ENCODE measurements at places on chromosomes 2 and 18. TPM values are rescaled to one million over a fixed set of nuclear protein-coding genes. Genes with fewer than 3 reads are reported as not detected.
A peak's percentile ranks its signal among the peaks of the same experiment; 100 is the strongest.

ACKR3 gene
- 22.8 TPM for total RNA-seq

RNASEH1 gene
- total RNA-seq: 23.5 TPM

TCF23 gene
- total RNA-seq: 5.5 TPM

THSD7B gene
- total RNA-seq: 0.87 TPM

SERPINB7 gene
- total RNA-seq: not detected

RFTN2 gene
- total RNA-seq: 16.1 TPM

GRCh38 chr2:60629801-60630385 lies 76.4 kb upstream of the BCL11A start:
- H3K4me1 ChIP-seq: no peaks in the 10 kb centered on the region
- DNase-seq: no peak
- H3K4me3 ChIP-seq: no peak overlapping the region
- no peaks in the 10 kb centered on the region for H3K36me3 ChIP-seq

GRCh38 chr2:60370814-60371213 lies 182.6 kb downstream of the BCL11A start:
- no peaks in the 10 kb centered on the region for H3K27me3 ChIP-seq
- H3K36me3 ChIP-seq: no peaks in the 10 kb centered on the region
- H3K4me1 ChIP-seq: peaks cover 4% of the 10 kb centered on the region
- no peak overlapping the region for H3K27ac ChIP-seq
- H3K4me3 ChIP-seq: no peak overlapping the region

GRCh38 chr2:199433204-199433832 lies 24.4 kb downstream of the SATB2 start:
- H3K4me1 ChIP-seq: no peaks in the 10 kb centered on the region
- no peak overlapping the region for H3K4me3 ChIP-seq
- no peaks in the 10 kb centered on the region for H3K36me3 ChIP-seq
- no peak for DNase-seq
- H3K27me3 ChIP-seq: no peaks in the 10 kb centered on the region

- no peak overlapping the region for H3K4me3 ChIP-seq
- H3K4me1 ChIP-seq: no peaks in the 10 kb centered on the region
- H3K36me3 ChIP-seq: no peaks in the 10 kb centered on the region
- H3K27ac ChIP-seq: no peak overlapping the region
- no peak for DNase-seq
Measured at GRCh38 chr2:30871980-30872789, 64.9 kb upstream of the CAPN13 start.

GRCh38 chr18:13393338-13393737 lies 174.8 kb downstream of the LDLRAD4 start:
- no peaks in the 10 kb centered on the region for H3K27me3 ChIP-seq
- no peaks in the 10 kb centered on the region for H3K36me3 ChIP-seq
- no peak overlapping the region for H3K27ac ChIP-seq
- no peak overlapping the region for H3K4me3 ChIP-seq

DNA sequence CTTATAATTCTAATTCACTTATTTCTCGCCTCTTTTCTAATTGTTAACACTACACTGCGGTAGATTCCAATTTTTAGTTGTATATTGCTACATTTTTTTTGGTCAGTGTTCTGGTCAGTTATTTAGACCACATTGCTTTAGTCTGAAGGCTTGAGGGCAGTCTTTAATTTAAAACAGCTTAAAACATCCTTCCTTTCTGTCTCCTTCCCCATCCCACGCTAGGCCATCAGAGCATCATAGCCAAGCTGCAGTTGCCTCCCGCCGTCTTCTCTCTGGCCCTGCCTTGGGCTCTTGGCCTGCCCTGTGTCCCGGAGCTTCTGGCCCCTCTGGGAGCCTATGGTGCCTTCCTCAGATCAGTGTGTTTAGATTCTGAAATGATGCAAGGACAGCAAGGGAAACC lies 52.6 kb upstream of the GLI2 start:
- DNase-seq: no peak
- no peaks in the 10 kb centered on the region for H3K36me3 ChIP-seq
- peaks cover 4% of the 10 kb centered on the region for H3K4me1 ChIP-seq
- H3K27ac ChIP-seq: no peak overlapping the region

DNA sequence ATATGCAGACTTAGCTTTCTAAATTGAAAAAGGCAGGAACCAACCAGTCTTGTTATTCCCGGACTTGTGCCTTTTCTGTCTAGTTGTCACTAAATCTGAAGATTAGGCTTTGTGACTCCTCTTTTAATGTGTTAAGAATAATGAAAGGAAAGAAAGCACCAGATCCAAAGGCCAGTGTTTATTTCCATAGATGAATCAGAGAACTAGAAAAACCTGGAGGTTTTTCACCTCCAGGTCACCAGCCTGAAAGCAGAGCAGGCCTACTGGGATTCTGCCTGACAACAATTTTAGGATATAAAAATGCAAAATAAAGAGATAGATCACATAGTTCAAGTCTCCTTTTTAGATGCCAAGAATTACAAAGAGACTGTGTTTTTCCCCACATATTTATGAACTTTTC lies 160.4 kb downstream of the GULP1 start:
- H3K27ac ChIP-seq: peak overlapping the region; percentile 14
- H3K27me3 ChIP-seq: no peaks in the 10 kb centered on the region
- no peaks in the 10 kb centered on the region for H3K36me3 ChIP-seq
- H3K4me3 ChIP-seq: no peak overlapping the region
- H3K4me1 ChIP-seq: no peaks in the 10 kb centered on the region

- no peaks in the 10 kb centered on the region for H3K27me3 ChIP-seq
- no peak overlapping the region for H3K4me3 ChIP-seq
- H3K4me1 ChIP-seq: peaks cover 15% of the 10 kb centered on the region
- H3K36me3 ChIP-seq: no peaks in the 10 kb centered on the region
- no peak for DNase-seq
- H3K27ac ChIP-seq: no peak overlapping the region
Measured at GRCh38 chr2:196370381-196370780, 199.0 kb upstream of the STK17B start.

DNA sequence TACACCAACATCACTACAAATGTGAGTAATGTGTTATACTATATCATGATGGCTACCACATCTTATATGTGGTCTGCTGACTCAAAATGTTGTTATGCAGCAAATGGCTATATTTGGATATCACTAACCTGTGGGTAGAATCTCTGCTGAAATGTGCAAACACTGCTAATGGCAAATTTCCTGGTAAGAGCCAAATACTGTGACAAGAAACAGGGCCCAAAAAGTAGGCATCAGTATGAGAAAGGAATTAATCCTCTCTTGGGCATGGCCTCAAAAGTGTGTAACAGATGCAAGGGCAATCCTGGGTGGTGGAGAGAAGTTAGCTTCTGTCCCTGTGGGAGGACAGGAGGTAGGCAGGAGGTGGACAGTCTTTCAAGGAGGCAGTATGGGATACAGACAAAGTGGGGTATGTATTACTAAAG lies 13.3 kb downstream of the ATF2 start:
- H3K4me1 ChIP-seq: no peaks in the 10 kb centered on the region
- H3K27ac ChIP-seq: no peak overlapping the region
- H3K27me3 ChIP-seq: no peaks in the 10 kb centered on the region
- H3K4me3 ChIP-seq: no peak overlapping the region
- DNase-seq: no peak

- H3K27me3 ChIP-seq: no peaks in the 10 kb centered on the region
- H3K4me1 ChIP-seq: no peaks in the 10 kb centered on the region
- no peak overlapping the region for H3K27ac ChIP-seq
Measured at GRCh38 chr18:60698901-60699300, 326.3 kb upstream of the MC4R start.

GRCh38 chr2:216554755-216555154 lies 56.1 kb downstream of the RPL37A start:
- H3K4me3 ChIP-seq: no peak overlapping the region
- DNase-seq: no peak
- H3K27ac ChIP-seq: no peak overlapping the region
- H3K36me3 ChIP-seq: no peaks in the 10 kb centered on the region

DNA sequence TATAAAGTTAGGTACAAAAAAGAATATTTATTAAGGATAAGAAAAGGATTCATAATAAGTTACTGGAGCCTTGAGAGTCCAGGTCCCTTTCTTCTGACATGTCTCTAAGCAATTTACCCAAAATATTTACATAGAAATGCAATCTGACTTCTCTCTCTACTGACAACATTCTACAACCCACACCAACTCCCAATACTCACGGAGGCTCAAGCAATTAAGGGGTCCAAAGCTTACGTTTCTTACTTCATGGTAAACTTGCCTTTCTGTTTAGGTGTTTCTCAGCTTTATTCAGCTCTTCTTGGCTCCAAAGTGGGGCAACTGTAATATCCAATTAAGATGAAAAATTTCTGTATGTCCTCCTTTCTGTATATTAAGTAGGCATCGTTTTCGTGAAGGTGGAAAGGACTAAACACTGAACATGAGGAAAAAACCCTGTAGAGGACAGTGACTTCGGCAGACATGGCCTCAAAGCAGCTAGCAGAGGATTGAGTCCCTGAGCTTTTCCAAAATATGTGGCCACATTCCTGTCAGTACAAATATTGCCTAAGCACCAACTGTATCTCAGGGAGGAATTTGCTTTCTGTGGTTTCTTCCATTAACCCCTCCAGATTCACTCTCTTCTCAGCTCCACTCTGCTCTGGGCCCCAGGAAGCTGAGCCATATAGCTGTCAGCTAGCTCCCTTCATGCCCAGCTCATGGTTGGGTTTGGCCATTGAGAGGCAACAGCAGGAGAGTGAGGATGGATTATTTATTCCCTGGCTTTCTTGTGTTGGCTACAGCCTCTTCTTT lies 67.9 kb upstream of the GLS start:
- H3K27ac ChIP-seq: no peak overlapping the region
- H3K36me3 ChIP-seq: no peaks in the 10 kb centered on the region
- no peak for DNase-seq
- no peaks in the 10 kb centered on the region for H3K4me1 ChIP-seq
- no peaks in the 10 kb centered on the region for H3K27me3 ChIP-seq

GRCh38 chr2:234911271-234911670 lies 40.5 kb upstream of the SH3BP4 start:
- no peaks in the 10 kb centered on the region for H3K27me3 ChIP-seq
- no peak for DNase-seq
- H3K4me3 ChIP-seq: no peak overlapping the region

- DNase-seq: no peak
- H3K4me3 ChIP-seq: no peak overlapping the region
- no peaks in the 10 kb centered on the region for H3K36me3 ChIP-seq
- no peaks in the 10 kb centered on the region for H3K27me3 ChIP-seq
- no peak overlapping the region for H3K27ac ChIP-seq
Measured at GRCh38 chr2:45274250-45274926, 265.1 kb upstream of the SIX2 start.

DNA sequence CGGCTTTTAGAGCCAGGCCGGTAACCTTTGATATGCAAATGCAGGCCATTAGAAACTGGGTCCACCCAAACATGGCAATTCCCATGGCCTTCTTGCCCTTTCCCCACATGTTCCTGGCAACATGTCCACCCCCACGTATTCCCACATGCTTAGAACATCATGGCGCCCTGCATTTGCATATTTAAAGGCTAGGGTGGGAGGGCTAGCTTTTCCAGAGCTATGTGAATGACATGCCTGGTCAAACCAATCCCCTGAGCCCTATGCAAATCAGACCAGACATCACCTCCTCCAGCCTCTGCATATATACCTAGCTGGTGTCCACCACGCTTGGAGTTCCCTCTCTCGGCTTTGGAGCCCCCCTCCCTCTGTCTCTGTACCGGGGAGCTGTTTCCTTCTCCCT lies 481.9 kb downstream of the CDH2 start:
- H3K27me3 ChIP-seq: no peaks in the 10 kb centered on the region
- peak; percentile 16 for DNase-seq
- no peak overlapping the region for H3K27ac ChIP-seq

- no peaks in the 10 kb centered on the region for H3K27me3 ChIP-seq
- no peak overlapping the region for H3K4me3 ChIP-seq
Measured at GRCh38 chr2:155930312-155930711, 402.2 kb downstream of the NR4A2 start.

- no peak for DNase-seq
- H3K4me1 ChIP-seq: no peaks in the 10 kb centered on the region
- no peak overlapping the region for H3K27ac ChIP-seq
- H3K36me3 ChIP-seq: no peaks in the 10 kb centered on the region
Measured at GRCh38 chr2:205954707-205955106, 131.3 kb downstream of the INO80D start.

Measured in testis (tissue), 5 donors.